ENCODE measurements at places on chromosomes 7 and 10.

- no peak for DNase-seq
- no peaks in the 10 kb centered on the region for H3K36me3 ChIP-seq
- no peak overlapping the region for H3K4me3 ChIP-seq
- no peaks in the 10 kb centered on the region for H3K4me1 ChIP-seq
Measured at GRCh38 chr7:98335411-98335977, 54.0 kb downstream of the BRI3 start.

- no peaks in the 10 kb centered on the region for H3K36me3 ChIP-seq
- peak overlapping the region; percentile 78 for H3K4me3 ChIP-seq
Measured at GRCh38 chr7:2559283-2559950, 638 bp downstream of the IQCE start.

DNA sequence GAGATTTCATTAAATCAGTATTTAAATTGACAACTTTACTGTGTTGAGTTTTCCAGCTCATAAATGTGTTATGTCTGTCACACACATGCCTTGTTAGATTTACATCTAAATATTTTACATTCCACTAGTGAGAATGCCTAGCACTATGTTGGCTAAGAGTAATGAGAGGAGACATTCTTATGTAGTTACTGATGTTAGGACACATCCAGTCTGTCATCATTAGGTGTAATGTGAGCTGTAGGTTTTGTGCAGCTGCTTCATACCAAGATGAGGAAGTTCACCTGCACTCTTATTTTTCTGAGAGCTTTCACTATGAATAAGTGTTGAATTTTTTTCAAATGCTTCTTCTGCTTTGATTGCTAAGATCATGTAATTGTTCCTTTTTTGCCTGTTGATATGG is 218.0 kb upstream of the IGFBP3 start:
- no peaks in the 10 kb centered on the region for H3K36me3 ChIP-seq
- no peak overlapping the region for H3K4me3 ChIP-seq
- DNase-seq = no peak
- no peaks in the 10 kb centered on the region for H3K4me1 ChIP-seq

GRCh38 chr10:86256690-86257315 is 109.8 kb downstream of the GRID1 start:
- no peak overlapping the region for H3K27ac ChIP-seq
- H3K36me3 ChIP-seq = no peaks in the 10 kb centered on the region
- DNase-seq = no peak
- no peaks in the 10 kb centered on the region for H3K4me1 ChIP-seq

DNA sequence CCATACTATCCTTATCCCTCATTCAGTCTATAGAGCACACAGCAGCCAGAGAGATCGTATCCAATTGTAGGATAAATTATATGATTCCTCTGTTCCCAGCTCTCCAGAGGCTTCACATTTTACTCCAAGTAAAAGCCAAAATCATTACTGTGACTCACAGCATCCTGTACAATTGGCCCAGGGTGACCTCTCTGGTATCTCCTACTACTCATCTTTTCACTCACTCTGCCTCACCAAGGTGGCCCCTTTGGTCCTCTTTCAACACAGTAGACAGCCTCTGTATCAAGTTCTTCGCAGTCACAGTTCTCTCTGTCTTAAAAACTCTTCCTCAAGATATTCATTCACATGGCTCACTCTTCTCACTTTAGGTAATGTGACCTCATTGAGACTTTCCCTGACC is 72.6 kb upstream of the LSM8 start:
- H3K4me3 ChIP-seq = no peak overlapping the region
- H3K36me3 ChIP-seq = no peaks in the 10 kb centered on the region
- no peak overlapping the region for H3K27ac ChIP-seq
- no peaks in the 10 kb centered on the region for H3K27me3 ChIP-seq
- no peaks in the 10 kb centered on the region for H3K4me1 ChIP-seq

DNA sequence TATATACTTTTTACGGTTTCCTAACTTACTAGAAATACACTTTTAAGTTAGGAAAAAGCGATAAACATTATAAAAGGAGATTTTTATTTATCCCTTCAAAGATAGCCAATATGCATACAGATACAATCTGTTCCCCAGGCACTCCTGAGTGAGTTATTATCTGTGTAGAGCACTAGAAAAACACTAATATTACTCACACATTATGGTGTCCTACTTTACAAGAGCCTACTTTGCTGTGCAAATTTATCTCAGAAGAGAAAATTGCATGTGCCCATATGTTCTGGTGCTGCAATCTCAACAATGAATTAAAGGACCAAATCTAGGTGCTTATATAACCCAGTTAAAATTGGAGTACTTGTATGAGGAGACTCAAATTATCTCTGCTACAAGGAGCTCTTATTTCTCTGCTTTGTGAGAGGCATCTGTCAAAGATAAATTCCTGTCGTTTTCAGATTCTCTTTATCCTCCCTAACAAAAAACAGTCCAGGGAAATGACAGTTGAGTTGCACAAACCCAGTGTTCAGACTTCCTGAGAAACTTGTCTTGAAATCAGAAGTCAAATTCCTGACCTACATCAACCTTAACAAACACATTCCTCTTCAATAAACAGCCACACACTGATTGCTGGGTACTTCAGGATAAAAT is 28.9 kb downstream of the CPA1 start:
- no peak for DNase-seq
- no peak overlapping the region for H3K27ac ChIP-seq
- H3K4me3 ChIP-seq = no peak overlapping the region
- H3K4me1 ChIP-seq = no peaks in the 10 kb centered on the region

GRCh38 chr10:69218831-69219230 is 1.3 kb upstream of the HKDC1 start:
- peaks cover 42% of the 10 kb centered on the region for H3K4me1 ChIP-seq
- H3K4me3 ChIP-seq = no peak overlapping the region
- no peak for DNase-seq
- H3K27ac ChIP-seq = no peak overlapping the region
- H3K27me3 ChIP-seq = no peaks in the 10 kb centered on the region
